ENCODE measurements at places on chromosomes 12 and 14.
A peak's percentile ranks its signal among the peaks of the same experiment; 100 is the strongest.

DNA sequence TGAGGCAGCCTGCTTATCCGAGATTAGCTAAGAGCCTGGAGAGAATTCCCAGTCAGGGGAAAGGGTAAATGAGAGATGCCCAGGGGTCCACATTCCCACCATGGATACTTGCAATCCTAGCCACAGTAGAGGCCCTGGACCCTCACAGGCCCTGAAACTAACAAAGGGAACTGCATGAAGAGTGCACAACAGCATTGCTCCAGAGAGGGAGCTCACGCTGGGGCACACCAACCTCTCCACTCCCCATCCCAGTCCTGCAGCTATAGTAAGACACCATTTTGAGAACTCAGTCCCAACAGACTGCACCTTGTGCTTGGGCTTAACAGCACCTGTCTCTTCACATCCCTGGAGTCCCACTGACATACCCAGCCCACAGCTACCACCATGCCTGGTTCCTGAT lies 30.5 kb downstream of the CEP83 start:
- DNase-seq: no peak
- H3K27me3 ChIP-seq: no peaks in the 10 kb centered on the region
- no peaks in the 10 kb centered on the region for H3K36me3 ChIP-seq
- H3K27ac ChIP-seq: no peak overlapping the region

DNA sequence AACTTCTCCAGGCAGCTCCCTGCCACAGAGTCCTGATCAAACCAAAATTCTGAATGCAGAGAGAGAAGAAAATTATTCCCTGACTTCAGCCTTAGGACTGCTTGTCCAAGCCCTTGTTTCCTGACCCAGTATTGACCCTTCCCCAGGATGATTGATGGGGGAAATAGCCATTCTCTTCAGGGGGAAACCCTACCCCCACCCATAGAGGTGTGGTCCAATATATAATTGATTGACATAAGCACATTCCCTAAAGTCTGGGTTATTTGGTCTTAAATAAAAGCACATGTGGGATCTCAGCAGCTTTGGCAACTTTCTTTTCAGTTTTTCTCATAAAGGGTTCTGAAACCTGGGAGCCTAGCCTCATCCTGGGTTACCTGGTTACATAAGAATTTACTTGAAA lies 201.2 kb upstream of the DDHD1 start:
- peaks cover 5% of the 10 kb centered on the region for H3K4me1 ChIP-seq
- H3K4me3 ChIP-seq: no peak overlapping the region
- H3K27me3 ChIP-seq: no peaks in the 10 kb centered on the region
- no peak overlapping the region for H3K27ac ChIP-seq
- H3K36me3 ChIP-seq: no peaks in the 10 kb centered on the region
- no peak for DNase-seq

GRCh38 chr12:29157486-29157946 lies 8.4 kb downstream of the FAR2 start:
- H3K4me3 ChIP-seq: peak overlapping the region; percentile 15
- H3K36me3 ChIP-seq: no peaks in the 10 kb centered on the region
- no peak overlapping the region for H3K27ac ChIP-seq
- DNase-seq: no peak

- no peak overlapping the region for H3K27ac ChIP-seq
- no peaks in the 10 kb centered on the region for H3K4me1 ChIP-seq
- H3K27me3 ChIP-seq: no peaks in the 10 kb centered on the region
- H3K36me3 ChIP-seq: peaks cover 52% of the 10 kb centered on the region
- no peak for DNase-seq
- H3K4me3 ChIP-seq: no peak overlapping the region
Observed at GRCh38 chr14:81473456-81474147, 60.1 kb downstream of the SEL1L start.

GRCh38 chr14:103434868-103435442 lies 49.7 kb downstream of the MARK3 start:
- H3K27me3 ChIP-seq: no peaks in the 10 kb centered on the region
- peaks cover 20% of the 10 kb centered on the region for H3K36me3 ChIP-seq
- H3K4me1 ChIP-seq: no peaks in the 10 kb centered on the region
- no peak overlapping the region for H3K4me3 ChIP-seq

GRCh38 chr14:22502007-22502406 lies 87.0 kb downstream of the DAD1 start:
- H3K27ac ChIP-seq: no peak overlapping the region
- DNase-seq: no peak

GRCh38 chr12:79706676-79707075 lies 15.9 kb upstream of the PAWR start:
- no peak overlapping the region for H3K4me3 ChIP-seq
- no peaks in the 10 kb centered on the region for H3K4me1 ChIP-seq
- no peak overlapping the region for H3K27ac ChIP-seq
- no peaks in the 10 kb centered on the region for H3K27me3 ChIP-seq
- no peaks in the 10 kb centered on the region for H3K36me3 ChIP-seq

DNA sequence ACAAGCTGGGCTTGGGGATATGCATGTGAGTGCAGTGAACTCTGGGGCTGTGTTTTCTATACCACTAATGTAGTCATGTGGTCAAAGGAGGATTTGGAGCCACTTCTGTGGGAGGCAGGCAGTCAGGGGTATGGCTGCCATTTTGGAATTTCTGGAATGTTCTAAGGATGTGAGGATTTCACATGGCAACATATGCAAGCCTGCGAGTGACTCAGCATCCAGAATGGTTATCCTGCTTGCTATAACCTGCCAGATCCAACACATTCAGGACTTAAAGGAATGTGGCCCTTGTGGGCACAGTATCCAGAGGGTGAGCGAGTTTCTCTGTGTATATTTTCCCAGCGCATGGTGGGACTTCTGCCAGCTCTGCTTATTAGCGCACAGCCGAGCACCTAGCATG lies 249.2 kb upstream of the PWP1 start:
- no peaks in the 10 kb centered on the region for H3K27me3 ChIP-seq
- H3K4me3 ChIP-seq: no peak overlapping the region
- no peaks in the 10 kb centered on the region for H3K4me1 ChIP-seq
- H3K36me3 ChIP-seq: no peaks in the 10 kb centered on the region
- H3K27ac ChIP-seq: no peak overlapping the region
- DNase-seq: no peak

Measured in upper lobe of right lung (tissue), 1 donor.